ENCODE measurements at places on chromosomes 5 and 9.

DNA sequence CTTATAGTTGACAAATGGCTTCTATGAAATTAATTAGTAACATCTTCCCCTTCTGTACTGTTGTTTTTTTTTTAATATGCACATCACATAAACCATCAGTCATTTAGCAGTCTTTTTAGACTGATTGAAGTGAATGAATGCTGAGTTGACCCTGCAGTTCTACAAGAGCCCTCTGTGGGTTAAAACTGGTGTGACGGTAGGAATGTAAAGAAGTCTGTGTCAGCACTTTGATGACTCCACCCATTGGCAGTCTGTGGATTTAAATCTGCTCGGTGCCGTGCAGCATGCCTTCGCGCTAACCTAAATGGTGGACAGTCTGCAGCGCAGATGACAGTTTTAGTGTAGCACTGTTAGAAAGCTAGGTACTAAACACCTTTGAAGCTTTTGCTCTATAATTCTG is 3.1 kb downstream of the GTF3C4 start:
- DNase-seq, result no peak

- DNase-seq, result no peak
Measured at GRCh38 chr5:56595566-56595965, 219.8 kb upstream of the MAP3K1 start.

DNA sequence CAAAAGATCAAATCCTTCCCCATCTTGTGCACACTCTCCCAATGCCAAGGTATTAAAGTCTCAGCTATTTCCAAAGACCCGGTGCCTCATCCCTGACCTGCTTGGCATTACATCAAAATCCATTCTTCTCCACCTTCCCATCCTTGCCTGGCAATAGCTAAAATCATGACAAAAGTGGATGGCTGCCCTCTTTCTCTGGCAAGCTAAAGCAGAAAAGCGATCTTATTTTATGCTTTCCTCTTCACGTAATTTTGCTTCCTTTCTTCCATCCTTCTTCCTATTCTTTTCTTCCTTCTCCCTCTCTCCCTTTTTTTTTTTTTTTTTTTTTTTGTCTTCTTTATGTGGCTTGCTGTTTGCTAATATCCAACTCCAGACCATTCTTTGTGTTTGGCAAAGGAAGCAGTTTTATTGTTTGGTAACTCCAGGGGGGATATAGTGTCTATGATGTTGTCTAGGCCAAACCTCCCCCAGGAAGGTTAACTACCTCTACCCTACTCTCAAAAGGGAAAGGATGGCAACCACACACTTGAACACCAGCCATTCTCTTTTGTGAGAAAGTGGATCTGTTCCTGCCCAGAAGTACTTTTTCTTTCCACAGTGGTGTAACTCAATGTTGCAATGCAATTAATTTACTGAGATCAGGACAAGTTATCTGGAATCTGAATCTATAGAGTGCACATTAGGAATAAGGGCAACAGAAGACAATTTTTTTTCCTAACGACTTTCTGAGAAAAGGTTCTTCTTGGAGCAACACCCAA is 120.9 kb upstream of the TMEM161B start:
- DNase-seq, result no peak

DNA sequence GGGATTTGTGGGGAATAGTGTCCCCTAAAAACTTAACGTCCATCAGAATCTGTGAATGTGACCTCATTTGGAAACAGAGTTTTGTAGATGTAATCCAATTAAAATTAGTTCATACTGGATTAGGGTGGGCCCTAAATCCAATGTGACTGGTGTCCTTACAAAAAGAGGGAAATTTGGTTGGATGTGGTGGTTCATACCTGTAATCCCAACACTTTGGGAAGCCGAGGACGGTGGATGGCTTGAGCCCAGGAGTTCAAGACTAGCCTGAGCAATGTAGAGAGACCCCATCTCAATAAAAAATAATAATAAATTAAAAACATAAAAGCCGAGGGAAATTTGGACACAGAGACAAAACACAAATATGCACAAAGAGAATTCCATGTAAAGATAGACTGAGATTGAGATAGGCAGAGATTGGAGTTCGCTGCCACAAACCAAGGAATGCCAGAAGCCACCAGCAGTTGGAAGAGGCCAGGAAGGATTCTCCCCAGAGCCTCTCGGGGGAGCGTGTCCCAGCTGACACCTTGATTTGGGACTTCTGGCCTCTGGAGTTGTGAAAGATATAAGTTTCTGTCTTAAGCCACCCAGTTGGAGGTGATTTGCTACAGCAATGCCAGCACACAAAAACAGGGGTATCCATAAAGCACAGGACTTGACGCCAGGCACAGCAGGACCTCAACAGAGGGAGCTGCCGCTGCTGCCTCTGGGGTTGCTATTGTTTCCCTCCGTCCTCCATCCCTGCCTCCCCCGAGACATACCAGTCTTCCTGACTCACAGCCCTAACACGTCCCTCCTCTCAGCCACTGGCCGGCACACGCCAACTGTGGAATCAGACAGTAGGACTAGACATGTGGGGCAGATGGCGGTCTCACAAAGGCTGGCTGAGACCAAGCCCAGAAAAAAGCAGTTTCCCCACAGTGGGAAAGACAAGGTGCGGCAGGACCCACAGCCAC is 73.8 kb upstream of the IL17B start:
- DNase-seq, result no peak

GRCh38 chr9:382383-382782 is 167.7 kb downstream of the DOCK8 start:
- DNase-seq, result no peak

DNA sequence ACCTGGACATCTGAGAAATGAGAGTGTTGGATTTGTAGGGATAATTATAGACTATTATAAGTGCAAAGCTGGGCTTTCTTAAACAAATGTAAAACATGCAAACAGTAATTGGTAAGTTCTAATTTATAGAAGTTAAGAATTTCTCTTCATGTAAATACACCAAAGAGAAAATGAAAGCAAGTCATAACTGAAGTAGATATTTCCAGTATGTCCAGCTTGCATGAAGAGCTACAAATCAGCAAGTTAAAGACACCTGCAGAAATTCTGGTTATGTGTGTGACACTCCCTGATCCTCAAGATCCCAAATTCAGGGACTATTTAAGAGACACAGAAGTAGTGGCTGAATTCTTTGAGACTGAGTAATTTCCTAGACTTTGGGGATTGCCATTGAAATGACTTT is 308.9 kb downstream of the TLE4 start:
- no peak for DNase-seq

DNA sequence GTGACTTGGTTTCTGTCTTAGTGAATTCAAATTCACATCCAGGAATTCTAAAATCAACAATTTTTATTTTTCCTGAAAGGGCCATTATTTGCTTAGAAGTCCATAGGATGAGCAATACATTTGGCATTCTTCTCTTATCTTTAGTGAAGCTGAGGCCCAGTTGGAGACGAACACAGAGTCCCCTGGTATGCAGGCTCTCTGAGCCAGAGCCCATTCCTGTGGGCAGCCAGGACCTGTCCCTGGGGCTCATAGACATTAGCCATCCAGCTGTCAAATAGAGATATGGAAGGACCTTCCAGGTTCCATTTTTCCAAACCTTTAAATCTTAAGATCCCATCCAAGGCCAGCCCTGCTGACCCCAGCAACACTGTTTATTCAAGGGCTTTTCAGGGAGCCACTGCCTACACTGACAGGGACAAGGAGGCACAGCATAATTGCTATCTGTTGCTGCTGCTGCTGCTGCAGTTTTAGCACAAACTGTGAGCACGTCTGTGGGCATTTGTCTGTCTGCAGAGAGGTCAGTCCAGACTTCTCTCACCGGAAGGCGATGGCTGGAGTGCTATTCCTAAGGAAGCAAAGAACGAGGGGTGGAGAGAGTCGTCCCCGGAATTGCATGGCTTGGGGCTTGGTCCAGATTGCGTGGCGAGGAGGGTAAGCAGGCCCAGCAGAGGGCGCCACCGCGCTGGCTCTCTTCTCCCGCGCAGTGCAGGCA is 639.0 kb downstream of the CCDC171 start:
- DNase-seq, result no peak

DNA sequence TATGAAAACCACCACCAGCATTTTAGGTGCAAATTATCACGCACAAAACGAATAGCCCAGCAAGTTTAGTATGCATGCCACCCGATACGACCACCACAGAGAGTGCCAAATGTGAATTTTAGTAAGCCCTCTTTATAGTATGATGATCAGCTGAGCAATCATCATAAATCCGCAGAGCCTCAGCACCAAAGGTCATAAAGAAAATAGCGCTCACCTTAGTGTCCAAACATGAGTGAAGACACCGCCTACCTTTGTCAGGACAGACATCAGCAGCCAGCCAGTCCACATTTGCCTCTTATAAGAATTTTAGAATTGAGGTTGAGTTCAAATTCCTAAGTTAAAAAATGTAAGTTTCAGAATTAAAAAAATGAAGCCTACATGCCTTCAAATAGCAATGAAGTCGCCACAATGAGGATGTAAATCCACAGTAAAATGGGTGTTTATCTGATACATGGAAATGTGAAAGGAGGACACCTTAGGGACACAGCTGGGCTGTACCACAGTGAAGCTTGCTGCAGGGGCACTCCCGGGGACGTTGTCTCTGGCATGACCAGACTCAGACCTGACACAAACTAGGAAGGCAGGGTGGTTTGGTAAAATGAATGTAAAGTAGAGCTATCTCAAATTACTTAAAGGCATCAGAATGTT is 149.0 kb downstream of the AUH start:
- DNase-seq, result no peak

- DNase-seq, result no peak
Measured at GRCh38 chr5:117954331-117954730, 1034.0 kb downstream of the DTWD2 start.

- no peak for DNase-seq
Measured at GRCh38 chr9:93115486-93116071, 18.5 kb downstream of the NINJ1 start.

GRCh38 chr9:114433086-114433485 is 45.3 kb upstream of the AKNA start:
- no peak for DNase-seq

DNA sequence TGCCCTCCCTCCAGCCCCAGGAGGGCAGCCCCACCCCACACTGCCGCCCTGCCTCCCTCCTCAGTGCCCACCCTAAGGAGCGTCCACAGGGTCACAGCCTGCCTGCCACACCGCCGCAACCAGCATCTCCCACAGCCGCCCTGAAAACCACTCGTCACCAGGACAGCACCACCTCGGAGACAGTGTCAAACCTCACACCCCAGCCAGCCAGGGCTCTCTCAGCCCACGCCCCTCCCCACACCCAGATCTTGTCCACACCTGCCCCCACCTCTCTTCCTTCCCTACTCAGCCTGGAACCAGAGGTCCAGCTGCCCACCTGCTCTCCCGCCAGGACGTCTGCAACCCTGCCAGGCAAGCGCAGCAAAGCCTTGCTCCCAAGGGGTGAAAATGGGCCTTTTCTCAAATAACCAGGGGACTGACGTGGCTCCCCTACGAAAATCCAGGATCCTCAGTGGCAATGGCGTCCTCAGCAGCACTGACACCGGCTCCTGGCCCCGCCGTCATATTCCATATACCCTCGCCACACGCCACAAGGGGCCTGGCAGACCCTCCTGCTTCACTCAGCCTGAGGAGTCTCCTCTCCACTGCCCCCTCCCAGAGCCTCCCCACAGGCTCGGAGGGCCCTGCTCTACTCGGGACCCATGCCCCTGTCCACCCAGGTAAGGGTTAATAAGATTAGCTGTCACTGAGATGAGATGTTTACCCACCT is 71.0 kb upstream of the ADAMTS2 start:
- DNase-seq, result no peak

DNA sequence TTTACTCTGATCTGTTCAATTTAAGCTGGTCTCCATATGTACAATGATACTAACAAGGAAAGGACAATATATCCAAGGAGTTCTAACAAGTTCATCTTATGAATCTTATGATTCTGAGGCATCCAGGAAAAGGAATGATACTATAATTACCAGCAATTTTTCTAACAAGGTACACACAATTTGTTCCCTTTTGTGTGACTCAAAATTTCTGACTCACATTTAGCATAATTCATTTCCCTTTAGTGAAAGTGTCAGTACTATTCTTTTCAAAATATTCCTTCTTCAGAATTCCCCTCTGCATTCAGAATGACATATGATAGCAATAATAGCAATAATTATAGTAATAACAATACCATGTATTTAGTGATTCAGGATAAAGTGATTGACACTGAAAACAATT is 594.8 kb downstream of the DMRTA1 start:
- DNase-seq, result no peak

DNA sequence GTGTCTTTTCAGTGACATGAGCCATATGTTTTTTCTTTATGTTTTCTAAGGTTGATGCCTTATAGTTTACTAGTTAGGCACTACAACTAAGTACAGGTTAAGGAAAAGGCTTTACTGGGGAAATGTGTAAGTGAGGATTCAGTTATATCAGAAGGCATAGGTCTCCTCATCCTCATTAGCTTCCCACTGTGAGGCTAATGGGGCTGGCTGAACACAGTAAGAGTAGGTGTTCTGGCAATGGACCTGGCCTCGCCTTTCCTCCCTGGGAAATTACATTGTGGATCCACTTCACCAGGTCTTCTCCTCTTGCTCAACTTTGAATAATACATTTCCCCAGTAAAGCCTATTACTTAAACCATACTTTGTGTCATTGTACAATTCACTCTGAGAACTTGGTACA is 225.5 kb downstream of the PTPRD start:
- DNase-seq, result no peak

GRCh38 chr9:23587433-23587832 is 238.6 kb downstream of the ELAVL2 start:
- no peak for DNase-seq

DNA sequence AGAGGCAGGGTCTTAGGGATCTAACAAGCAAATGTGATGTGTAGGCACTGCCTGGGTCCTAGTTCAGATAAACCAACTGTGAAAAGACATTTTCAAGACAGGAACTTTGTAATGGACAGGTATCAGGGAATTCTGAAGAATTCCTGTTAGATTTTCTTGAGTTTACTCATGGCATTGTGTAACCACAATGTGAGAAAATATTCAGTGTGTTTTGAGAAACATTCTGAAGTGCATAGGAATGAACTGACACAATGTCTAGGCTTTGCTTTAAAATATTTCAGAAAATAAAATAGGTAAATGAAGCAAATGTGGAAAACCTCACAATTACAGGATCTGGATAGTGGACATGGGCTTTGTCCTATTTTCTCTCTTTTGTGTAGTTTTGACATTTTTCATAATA is 15.2 kb upstream of the AFAP1L1 start:
- DNase-seq, result no peak

- peak; percentile 47 for DNase-seq
Measured at GRCh38 chr5:95669540-95669939, 13.3 kb downstream of the SPATA9 start.

- DNase-seq, result no peak
Measured at GRCh38 chr5:107951309-107951708, 280.6 kb upstream of the EFNA5 start.

DNA sequence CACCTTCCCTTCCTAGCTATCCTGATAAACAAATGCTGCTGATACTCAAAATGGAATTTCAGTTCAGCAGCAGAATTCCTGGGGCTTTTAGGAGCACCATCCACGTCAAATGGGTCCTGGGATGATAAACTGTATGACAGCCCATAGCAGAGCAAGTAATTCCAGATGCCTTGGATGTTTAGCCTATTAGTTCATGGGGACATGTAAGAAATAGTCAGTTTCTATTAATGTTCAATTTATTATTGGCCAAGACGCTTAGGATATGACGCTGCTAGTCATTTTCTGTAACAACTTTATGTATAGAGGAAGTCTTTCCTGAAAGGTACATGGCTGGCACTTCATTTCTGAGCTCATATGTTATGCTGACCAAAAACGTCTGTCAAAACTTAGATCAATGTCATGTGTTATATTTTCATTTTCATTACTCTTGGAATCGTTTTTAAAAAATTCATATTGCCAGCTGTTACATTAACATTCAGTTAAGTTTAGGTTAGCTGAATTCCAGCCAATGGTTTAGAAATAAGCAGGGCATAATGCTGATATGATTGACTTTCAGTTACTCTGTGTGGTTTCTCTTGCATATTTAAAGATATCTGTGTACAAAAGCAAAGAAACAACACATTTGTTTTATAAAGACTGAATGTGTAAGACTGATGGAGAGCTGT is 243.8 kb downstream of the CSNK1G3 start:
- no peak for DNase-seq
